ENCODE measurements at places on chromosomes 4 and X.

GRCh38 chr4:159607809-159608208 is 504.9 kb downstream of the RAPGEF2 start:
- DNase-seq: no peak

GRCh38 chrX:47798861-47799260 is 37.8 kb upstream of the ZNF81 start:
- no peak for DNase-seq

DNA sequence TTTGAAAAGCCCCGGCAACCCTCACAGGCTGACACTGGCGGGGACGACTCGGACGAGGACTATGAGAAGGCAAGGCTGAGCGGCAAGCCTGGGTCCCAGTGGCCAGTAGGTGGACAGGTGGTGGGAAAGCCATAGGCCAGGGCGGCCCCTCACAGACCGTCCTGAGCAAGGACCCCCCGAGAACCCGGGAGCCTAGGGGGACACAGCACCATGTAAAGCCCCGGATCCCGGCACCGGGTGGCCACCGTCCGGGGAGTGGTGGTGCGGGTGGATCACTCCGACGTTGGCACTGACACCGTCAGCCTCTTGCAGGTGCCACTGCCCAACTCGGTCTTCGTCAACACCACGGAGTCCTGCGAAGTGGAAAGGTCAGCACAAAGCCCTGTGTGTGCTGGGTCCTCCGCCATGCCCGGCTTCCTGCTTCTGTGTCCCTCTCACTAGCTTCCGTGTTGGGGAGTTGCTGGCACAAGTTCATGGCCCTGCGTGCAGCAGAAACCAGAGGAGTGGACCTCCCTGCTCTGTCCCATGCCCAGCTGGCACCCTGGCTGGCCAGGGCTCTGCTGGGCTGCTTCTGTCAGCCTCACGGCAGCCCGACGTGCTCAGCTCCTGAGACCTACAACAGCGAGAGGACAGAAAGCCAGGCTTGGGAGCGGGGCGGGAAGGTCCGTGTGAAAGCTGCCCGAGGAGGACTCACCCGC is 11.9 kb upstream of the ADD1 start:
- DNase-seq: no peak

GRCh38 chr4:123469245-123469644 is 72.7 kb downstream of the SPRY1 start:
- DNase-seq: no peak

DNA sequence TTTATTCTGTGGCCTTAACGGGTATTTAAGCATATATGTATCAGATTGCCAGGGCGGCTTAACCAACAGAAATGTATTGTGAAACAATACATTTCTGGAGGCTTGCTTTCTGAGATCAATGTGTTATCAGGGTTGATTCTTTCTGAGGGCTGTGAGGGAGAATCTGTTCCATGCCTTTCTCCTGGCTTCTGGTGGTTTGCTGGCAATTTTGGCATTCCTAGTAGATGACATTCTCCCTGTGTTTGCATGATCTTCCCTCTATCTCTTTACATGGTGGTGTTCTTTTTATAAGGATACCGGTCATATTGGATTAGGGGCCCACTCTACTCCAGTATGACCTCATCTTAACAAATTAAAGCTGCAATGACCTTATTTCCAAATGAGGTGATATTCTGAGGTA is 16.9 kb upstream of the CEP135 start:
- DNase-seq: no peak

DNA sequence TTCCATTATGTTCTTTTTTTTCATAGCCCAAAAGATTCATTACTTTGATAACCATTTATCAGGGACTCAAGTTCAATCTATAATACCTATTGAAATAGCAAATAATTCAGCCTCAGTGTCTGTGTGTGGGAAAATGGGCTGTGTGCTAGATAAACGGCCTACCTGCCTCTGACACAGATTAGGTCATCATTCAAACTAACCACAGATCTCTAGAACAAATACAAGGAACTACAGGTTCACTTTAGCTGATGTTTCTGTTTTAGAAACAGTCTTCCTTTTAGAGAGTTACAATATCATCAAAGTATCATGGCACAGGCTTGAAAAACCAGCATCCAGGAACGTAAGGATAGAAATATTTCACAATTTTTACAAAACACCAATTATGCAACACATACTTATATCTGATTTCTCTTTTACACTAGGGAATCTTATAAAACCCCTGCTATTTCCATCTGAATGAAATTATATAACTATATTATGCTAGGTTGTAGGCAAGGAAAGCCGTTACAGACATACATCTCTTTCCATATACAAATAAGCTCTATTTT is 56.6 kb upstream of the MAB21L2 start:
- no peak for DNase-seq

- no peak for DNase-seq
Observed at GRCh38 chr4:122959981-122960610, 37.7 kb upstream of the NUDT6 start.

- no peak for DNase-seq
Observed at GRCh38 chr4:140808256-140808655, 52.1 kb upstream of the TBC1D9 start.

DNA sequence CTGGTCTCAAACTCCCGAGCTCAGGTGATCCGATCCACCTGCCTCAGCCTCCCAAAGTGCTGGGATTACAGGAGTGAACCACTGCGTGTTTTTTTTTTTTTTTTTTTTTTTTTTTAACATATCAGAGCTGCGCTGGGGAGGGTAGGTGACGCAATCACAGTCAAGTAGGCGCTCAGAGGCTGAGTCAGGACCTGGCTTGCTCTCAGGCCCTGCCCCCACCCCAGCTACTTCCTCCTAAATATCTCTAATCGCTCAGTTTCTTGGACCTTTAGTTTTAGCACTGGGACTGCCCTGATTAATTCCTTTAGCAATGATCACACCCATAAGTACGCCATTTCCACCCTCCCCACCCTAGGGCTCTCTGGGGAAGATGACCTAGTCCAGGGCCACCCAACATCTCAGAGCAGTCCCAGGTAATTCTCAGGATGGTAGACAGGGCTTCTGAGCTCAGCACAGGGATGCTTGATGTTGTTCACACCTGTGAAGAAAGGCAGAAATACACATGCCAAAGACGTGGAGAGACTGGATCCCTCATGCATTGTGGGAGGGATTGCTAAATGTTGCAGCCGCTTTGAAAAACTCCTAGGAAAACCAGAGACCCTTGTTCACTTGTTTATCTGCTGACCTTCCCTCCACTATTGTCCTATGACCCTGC is 50.2 kb downstream of the DDX3X start:
- peak; percentile 51 for DNase-seq

- DNase-seq: no peak
Observed at GRCh38 chrX:373641-374471, 12.9 kb downstream of the PPP2R3B start.

- no peak for DNase-seq
Observed at GRCh38 chr4:2269206-2269531, 7.3 kb upstream of the MXD4 start.

All from HCT116 (cell line).